Memory B cell (primary cell): ENCODE measurements at places on chromosomes 2 and 18.

- no peak for DNase-seq
Measured at GRCh38 chr2:154960802-154961583, 262.5 kb downstream of the KCNJ3 start.

- DNase-seq = no peak
Measured at GRCh38 chr2:162964513-162964912, 125.9 kb upstream of the KCNH7 start.

- DNase-seq = peak; percentile 65
Measured at GRCh38 chr2:26330114-26330549, 15.8 kb upstream of the SELENOI start.

GRCh38 chr2:46563186-46563585, 83.8 kb downstream of the TMEM247 start:
- DNase-seq = no peak

DNA sequence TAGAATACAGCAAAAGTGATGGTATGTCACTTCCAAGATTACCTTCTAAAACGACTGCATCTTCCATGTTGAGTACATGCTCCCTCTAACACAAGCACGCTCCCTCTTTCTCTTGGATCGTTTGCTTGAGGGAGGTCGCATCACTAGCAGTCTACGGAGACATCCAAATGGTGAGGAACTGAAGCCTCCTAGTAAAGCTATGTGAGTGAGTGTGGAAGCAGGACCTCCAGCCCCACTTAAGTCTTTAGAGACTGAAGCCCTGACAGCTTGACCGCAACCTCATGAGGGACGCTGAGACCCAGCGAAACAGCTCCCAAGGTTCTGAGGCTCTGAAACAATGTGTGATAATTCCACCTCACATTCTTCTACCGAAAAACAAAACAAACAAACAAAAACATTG, 486.7 kb upstream of the GCFC2 start:
- DNase-seq = no peak

- DNase-seq = no peak
Measured at GRCh38 chr2:220168891-220169546, 541.6 kb downstream of the SLC4A3 start.

- DNase-seq = no peak
Measured at GRCh38 chr2:203710226-203710625, 3.8 kb downstream of the CD28 start.

- DNase-seq = peak; percentile 52
Measured at GRCh38 chr2:165793779-165794535, at the start of gene GALNT3. Gene GALNT3, minus strand, starts transcription at chr2:165794247. Its CDS starts 23,547 bp downstream, at chr2:165770700.

- no peak for DNase-seq
Measured at GRCh38 chr18:23307567-23308295, 145.4 kb upstream of the RIOK3 start.

GRCh38 chr2:146324951-146325350, 1519.9 kb upstream of the ACVR2A start:
- DNase-seq = no peak

DNA sequence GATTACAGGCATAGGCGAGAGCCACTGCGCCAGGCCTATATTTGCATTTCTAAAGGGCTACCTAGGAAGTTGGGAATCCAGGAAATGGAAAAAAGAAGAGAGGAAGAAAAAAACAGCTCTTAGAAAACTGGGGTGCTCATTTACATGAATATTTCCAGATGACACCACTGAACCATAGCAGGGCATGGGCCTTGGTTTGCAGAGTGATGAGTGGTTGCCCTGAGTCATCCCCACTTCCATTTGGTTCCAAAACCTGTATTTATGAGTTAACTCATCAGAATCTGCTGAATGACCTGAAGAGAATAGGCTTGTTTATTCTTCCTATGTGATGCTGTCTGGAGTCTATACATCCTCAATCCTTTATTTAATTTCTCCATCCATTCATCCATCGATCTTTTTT, 36.2 kb downstream of the EHD3 start:
- no peak for DNase-seq

DNA sequence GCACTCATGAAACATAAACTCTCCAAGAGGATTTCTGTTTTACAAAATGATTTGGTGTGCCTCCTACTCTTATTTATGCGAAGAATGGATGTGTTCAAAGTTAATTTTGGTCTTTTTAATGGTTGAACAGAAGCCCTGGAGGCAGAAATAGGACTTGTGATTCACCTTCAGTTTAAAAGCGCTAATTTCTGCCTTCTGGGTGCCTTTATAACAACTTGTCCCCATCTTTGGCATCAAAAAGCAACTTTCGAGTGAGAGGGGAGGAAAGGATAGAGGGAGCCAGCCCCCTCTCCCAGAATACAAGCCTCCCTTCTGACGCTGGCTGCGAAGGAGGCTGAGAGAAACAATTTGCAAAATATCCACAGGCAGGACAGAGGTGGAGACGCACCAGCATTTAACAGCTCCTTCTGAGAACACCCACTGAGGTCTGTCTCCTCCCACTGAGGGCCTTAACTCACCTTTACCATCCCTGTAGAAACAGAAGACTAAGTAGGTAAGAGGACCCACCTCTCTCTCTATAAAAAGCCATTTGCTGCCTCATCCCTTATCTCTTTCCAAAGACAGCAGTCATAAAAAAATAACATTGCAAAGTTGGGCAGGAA, 24.3 kb upstream of the BCL11A start:
- no peak for DNase-seq

DNA sequence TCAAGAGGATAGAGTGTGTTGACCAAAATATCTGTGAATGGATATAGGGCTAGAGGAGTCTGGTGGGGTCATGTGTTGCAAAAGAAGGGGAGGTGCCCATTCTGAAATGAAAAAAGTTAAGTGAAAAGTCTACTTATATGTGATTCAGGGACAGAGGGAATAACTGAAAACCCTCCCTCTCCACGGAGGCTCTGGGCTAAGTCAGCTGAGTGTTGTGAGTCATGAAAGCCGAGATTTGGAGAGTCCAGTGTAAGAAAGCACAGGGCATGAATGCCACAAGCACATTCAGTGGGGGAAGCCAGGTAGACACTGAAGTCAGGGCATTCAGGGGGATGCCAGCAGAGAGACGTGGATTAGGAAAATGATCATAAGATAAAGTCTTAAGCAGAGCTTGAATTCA, 871.9 kb downstream of the TSN start:
- DNase-seq = no peak

DNA sequence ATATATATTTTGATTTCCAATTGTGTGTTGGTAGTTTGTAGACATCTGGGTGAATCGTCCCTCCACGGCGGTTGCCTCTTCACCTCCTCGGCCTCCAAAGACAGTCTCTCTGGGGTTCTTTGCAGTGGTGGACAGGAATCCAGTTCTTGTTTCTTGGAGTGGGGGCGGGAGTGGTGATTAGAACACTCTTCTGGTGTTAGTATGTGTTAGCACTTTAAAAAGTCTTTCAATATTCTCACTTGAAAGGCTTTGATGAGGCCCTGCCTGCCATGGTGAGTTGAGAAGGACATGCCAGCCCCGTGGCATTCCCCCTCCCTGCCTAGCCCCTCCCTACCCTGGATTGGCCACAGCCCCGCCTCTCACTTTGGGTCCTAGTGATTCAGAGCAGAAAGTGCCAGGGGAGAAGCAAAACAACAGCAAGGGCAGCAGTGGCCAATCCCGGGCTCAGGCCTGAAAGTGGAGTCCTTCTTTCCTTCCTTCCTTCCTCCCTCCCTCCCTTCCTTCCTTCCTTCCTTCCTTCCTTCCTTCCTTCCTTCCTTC, 316.8 kb upstream of the HS6ST1 start:
- DNase-seq = no peak

- DNase-seq = no peak
Measured at GRCh38 chr2:96396095-96396494, 60.5 kb downstream of the NCAPH start.

DNA sequence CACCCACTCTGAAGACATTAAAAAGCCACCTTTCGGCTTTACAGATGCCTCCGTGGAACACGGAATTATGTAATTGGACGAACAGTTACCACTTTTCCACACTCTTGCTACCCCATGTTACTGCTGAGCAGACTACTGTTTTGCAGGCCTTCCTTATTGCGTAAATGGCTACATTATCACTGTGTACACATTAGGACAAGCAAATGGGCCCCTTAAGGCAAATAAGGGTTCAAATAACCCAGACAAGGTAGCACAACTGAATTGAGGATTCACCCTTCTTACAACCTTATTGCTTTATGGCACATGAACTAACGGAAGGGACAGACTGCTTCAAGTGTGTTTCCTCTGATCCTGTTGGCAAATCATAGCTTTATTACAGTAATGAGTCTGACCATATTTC, 832.2 kb upstream of the FANCL start:
- no peak for DNase-seq

DNA sequence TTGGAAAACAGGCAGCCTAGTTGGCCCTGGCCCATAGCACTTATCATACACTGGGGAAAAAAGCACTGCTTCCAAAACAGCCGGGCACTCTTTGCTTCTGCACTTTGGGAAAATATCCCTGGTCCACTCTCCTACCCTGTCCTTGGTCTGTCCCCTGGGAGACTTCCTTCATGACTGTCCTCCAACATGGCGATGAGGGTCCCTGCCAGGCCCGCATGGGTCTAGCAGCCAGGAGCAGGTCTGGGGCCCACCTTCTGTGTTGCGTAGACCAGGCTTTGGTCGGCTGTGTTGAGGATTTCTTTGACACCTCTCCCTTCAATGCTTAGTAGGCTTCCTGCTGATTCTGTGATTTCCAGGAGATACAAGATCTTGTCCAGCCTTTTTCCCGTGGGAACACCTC, 12.2 kb downstream of the KCNF1 start:
- no peak for DNase-seq

DNA sequence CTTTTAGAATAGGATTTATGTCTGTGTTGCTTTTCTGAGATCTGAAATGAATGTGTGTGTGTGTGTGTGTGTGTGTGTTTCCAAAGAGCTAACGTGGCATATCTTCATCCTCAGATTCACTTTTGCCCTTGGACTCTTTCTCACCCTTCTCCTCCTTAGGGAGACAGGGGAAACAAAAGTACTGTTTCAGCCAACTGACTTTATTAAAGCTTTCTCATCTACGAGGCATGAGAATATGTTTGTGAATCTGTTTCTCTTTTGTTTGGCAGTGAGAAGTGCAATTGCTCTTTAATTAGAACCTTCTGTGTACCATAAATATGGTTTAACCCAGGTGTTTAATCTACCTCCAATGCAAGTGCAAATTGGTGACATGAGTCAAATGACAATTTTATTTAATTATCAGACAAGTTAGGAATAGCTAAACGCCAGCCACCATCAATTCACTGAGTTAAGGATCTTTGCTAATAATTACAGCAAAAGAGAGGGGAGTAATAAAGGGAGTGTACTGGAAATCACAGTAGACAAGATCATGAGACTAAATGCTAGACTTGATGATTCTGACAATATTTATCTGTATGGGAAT, 186.4 kb upstream of the COL3A1 start:
- no peak for DNase-seq
